ENCODE measurements at places on chromosomes 3 and 15.

- DNase-seq, result no peak
These were observed 141.6 kb upstream of the MEF2A start for GRCh38 chr15:99424131-99424571.

DNA sequence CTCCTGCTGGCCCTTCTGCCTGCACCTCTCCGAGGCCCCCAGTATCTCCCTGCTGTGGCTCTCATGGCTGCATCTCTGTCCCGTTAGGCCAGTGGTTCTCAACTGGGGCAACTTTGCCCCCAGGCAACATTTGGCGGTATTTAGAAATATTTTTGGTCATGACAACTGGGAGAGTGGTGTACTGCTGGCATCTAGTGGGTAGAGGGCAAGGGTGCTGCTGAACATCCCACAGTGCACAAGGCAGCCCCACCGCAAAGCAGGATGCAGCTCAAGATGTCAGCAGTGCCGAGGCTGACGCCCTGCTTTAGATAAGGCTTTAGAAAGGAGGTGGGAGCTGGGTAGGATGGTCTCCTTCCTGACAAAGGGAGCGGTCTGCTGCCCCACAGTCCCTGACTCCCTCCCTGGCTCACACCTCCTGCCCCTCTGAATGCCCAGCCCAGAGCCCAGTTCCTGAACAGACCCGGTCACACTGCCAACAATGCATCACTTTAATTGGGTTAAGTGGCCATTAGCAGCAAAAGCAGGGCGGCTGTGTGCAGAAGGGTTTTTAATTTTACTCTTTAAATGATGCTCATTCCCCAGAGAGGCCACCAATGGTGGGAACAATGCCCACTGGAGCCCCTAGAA is 68.8 kb upstream of the TMEM115 start:
- no peak for DNase-seq

GRCh38 chr3:17518189-17519059 is 224.0 kb downstream of the TBC1D5 start:
- DNase-seq, result no peak

- DNase-seq, result no peak
These were observed 161.0 kb upstream of the ADAMTS9 start for GRCh38 chr3:64848822-64849221.

DNA sequence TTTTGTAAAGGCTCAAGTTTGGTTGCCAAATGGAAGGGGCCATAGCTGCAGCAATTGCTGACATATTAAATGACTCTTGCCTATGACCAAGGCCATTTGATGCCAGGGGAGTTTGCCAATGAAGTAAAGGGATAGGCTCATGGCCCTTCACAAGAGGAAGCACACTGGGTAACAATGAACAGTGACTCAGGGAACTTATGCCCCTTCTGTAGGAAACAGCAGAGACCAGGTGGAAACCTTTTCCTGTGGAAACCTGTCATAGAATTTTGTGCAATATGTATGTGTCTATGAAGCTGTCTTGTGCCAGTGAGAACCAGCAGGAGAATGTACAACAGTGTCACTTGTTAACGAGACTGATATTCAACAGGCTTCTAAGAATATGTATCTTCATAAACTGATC is 25.4 kb upstream of the AVEN start:
- no peak for DNase-seq

GRCh38 chr15:100753503-100753902 is 126.1 kb upstream of the ALDH1A3 start:
- no peak for DNase-seq

DNA sequence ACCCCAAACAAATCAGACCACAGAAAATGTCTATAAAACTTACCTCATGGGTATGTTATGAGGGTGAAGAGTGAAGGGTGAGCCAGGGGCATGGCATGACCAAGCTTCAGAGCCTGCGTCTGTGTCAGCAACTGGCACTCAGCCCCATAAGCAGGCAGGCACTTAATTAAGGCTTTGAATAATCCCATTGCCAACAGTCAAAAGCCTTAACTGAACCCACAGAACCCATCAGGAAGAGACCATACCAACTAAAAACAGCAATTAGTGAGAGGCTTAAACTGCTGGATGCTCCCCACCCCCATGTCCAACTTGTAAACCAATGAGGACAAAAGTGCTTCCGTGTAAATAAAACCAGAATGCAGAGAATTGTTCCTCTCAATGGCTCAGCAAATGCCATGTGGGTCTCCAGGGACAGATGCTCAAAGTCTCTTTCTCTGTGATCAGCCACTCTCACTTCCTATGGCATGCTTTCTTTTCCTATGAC is 126.0 kb downstream of the MYLK start:
- DNase-seq, result no peak

DNA sequence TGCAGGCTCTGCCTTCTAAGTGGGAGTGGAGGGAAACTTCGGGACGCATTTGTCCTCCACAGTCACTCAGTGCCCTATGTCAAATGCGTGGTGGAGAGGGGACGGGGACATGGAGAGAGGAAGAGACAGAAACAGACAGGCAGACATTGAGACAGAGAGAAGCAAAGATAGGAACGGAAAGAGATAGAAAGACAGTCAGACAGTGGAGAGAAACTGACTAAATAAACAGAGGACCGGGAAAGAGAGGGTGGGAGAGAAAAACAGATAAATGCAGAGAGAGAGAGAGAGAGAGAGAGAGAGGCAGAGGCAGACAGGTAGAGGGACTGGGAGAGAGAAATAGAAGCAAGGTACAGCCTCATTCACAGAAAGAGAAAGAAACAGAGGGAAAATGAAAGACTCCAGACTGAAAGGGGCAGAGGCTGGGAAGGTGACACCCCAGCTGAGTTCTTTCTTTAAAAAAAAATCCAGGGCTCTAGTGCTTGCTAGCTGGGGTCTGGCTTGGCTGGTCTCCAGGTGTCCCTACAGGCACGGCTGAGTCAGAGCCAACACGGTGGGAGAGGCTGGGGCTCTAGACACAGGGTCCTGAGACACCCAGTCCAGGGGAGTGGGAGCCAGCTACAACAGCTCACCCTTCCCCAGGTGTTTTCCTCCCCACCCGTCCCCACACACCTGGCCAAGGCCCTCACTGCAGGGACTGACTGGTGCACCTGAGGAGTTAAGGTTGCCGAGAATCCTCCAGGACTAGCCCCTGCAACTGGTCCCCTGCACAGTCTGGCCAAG is 506.1 kb upstream of the PROK2 start:
- DNase-seq, result no peak

DNA sequence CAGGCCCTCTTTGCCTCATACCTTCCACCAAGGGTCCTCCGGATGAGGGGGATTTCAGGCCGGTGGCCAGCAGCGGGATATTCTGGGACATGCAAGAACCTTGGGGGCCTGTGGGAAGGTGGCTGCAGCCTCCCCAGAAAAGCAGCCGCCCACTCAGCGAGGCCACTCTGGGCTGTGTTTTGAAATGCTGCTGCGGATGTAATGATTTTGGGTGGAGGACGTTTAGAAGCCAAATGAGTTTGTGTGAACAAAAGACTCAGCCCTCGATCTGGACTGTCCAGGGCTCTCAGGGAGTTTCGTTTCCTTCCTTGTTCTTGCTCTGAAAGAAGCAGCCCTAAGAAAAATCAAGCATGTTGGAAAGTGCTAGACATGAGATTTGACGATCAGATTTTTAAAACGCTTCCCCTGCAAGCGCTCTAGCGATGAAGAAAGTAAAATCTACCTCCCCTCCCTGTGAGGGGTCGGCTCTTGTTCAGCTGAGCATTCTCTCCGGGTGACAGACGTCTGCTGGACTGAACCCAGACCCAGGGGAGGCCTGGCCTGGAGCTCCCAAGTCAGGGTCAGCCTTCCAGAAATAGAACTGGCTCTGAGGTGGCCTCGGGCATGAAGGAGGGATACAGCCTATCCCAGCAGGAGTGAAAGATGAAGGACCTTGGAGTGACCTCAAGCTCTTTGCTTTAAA is 12.9 kb downstream of the HEG1 start:
- no peak for DNase-seq

DNA sequence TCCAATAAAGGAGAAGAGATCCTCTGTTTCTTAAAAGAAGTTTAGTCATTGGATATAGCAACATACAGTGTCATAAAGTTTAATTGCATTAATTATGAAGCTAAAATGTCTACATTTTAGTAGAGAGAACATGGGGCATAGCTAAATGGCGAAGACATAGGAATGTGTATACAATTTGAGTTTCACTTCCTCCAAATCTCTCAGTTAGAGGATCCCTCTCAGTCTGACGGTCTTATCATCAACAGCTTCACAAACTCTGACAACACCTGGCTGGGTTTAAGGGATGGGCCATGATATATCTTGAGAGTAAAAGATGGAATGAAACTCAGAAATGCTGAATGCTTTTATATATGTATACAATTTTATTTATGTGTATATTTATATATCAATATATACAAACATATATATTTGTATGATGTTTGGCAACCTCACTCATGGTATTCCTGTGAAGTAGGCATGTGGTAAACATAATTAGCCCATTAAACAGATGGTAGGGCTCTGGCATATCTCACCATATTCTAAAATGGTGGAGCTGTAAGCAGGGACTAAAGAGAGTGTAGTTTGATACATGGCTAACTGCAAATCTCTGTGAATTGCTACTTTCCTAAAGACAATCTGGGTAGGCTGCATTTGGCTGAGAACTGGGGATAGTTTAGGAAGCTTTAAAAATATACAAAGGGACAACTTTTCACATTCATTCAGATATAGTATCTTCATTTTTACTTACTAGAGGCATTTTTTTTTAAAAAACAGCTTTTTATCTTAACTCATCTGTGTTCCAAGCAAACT is 111.6 kb downstream of the TIGIT start:
- no peak for DNase-seq

- no peak for DNase-seq
These were observed 60.0 kb downstream of the ZNF385D start for GRCh38 chr3:21691036-21691435.

DNA sequence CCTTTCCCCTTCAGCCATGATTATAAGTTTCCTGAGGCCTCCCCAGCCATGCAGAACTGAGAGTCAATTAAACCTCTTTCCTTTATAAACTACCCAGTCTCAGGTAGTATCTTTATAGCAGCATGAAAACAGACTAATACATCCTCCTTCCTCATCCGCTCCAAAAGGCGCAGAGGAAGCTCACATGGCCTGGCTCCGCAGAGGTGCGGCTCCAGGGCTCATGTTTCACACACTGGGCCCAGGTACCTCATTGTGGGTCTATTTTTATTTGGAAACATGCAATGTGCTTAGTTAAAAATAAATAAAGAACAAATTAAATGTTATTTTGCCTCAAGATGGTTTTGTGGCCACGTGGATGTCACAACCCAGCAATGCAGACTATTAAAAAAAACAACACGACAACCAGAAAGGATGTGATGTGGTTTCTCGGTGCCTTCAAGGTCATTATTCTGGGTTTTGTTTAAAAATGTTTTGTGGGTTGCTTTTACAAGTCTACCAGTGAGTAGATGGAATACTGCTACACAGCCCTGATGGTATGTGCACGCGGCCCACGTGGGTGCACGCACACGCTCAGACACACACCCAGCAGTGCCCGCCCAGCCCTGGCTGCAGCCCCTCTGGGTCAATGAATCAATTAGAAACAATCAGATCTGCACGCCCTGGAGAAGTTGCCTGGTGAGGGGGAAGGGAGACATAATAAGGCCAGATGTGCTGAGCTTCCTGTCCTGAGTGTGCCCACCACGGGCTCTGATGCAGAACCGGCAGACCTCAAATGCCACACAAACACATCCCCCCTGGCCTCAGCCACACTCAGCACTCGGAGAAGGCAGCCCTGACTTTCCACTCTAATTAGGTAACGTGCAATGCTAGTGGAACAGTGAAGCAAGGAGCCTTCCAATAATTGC is 140.1 kb downstream of the ADAMTS17 start:
- no peak for DNase-seq

GRCh38 chr3:197219619-197220018 is 78.8 kb downstream of the DLG1 start:
- DNase-seq, result no peak

- DNase-seq, result no peak
These were observed 22.3 kb downstream of the MLH1 start for GRCh38 chr3:37015642-37016041.

GRCh38 chr15:70324001-70324974 is 226.6 kb upstream of the TLE3 start:
- DNase-seq, result no peak

GRCh38 chr3:142896201-142896755 is 7.4 kb upstream of the PCOLCE2 start:
- DNase-seq, result no peak
